ENCODE measurements at places on chromosomes 3 and 15.

DNA sequence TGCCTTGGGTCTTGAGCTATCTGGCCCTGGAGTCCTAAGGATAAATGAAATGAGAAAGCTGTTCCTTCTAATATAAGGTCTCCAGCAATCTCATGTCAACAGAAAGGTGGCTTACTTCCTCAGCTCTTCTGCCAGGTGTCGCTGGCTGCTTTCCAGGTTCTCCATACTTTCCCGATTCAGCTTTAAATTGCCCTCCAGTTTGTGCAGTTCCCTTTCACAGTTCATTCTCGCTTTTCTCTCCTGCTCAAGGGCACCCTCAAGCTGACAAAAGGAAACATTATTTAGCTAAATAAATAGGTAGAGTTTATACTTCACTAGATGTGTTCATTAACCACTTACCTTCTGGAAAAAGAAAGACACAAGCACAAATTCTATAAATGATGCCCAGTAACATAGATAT is 73.0 kb downstream of the MYH15 start:
- no peak for DNase-seq

DNA sequence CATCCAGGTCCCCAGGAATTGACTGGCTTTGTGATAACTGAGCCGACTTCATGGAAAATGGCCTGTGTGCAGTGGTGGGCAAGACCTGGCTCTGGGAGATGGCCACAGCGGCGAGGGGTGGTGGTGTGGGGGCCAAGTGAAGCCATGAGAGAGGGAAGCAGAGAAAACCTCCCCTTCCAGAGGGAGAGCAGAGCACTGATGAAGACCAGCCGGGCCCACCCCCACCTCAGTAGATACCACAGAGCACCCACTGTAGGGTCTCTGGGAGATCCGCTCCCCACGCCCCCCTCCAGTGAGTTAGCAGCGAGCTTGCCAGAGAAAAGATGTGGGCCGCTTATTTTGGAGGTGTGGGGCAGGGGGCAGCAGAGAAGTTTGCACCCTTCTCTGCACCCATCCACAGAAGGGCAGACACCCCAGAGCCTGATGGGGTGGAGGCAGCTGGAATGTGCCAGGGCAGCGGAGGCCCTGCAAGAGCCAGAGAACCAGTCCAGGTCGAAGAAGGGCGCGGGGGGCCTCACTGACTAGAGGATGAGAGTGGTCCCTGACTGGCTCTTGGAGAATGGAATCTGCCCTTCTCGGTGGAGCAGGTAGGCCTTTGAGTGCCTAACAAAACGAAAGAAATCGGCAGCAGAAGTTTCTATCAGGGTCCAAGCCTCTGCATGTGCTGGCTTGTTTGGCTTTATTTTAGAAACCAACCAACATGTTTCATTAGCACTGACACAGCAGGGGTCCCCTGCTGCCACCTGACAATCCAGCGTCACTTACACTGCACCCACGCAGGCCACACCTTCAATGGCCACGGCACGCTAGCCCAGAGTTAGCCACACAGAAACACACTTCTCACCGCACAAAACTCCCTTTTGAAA is 28.3 kb downstream of the MELTF start:
- DNase-seq: no peak

- DNase-seq: no peak
Measured at GRCh38 chr3:135103917-135104316, 308.9 kb downstream of the EPHB1 start.

DNA sequence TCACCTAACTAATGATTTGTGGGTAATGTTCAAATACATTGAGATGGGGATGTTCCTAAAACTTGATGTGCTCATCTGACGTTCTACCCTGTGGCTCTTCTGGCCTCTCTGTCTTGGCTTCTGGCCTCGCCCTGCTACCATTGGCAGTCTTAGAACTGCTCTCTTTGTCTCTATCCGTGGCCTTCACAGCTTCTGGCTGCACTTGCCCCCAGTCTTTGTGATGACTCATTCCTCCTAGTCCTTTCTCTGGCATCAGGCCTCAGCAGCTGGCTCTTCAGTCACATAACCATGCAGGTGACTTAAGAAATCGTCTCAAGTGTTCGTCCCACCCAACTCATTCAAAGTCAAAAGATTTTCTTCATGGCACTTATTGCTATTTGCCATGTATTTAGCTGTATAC is 188.1 kb downstream of the BBX start:
- no peak for DNase-seq

GRCh38 chr3:153052096-153052460 is 109.9 kb upstream of the RAP2B start:
- no peak for DNase-seq

DNA sequence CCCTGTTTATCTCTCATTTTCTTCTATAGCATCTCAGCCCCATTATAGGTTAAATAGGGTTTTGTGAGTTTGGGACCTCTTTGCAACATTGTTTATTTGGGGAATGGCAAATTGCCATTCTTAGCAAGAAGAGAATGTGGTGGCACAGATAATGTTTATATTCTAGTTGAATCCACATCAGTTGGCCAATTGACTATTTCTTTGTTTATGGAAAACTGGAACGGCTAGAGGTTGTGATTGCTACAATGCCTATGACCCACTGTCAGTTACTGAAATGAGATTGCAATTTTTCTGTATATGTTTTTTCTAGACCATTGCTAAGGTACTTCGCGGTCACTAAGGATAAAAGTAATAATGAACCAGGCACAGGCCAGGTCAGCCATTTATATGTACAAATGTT is 44.6 kb upstream of the CFAP20DC start:
- no peak for DNase-seq

GRCh38 chr3:181966393-181966792 is 254.7 kb downstream of the SOX2 start:
- DNase-seq: no peak

GRCh38 chr3:127485396-127486170 is 105.0 kb downstream of the TPRA1 start:
- no peak for DNase-seq

DNA sequence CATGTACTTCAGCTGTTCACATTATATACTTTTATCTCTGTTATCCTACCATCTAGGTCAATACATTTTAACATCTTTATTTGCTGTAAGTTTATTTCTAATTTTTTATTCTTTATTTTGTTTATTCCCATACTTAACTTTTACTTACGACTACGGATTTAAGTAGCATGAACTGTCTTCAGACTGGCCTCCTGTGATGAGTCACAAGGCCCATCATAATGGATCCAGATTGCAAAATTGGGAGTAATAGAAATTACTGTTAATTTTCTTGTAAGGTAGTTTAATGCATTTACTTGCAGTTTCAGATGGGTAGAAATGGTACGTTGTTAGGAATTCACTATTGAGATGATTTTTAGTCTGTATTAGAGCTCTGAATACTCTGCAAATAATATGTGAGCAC is 45.9 kb downstream of the PPARG start:
- no peak for DNase-seq

GRCh38 chr15:101439285-101439919 is 50.1 kb downstream of the PCSK6 start:
- no peak for DNase-seq

DNA sequence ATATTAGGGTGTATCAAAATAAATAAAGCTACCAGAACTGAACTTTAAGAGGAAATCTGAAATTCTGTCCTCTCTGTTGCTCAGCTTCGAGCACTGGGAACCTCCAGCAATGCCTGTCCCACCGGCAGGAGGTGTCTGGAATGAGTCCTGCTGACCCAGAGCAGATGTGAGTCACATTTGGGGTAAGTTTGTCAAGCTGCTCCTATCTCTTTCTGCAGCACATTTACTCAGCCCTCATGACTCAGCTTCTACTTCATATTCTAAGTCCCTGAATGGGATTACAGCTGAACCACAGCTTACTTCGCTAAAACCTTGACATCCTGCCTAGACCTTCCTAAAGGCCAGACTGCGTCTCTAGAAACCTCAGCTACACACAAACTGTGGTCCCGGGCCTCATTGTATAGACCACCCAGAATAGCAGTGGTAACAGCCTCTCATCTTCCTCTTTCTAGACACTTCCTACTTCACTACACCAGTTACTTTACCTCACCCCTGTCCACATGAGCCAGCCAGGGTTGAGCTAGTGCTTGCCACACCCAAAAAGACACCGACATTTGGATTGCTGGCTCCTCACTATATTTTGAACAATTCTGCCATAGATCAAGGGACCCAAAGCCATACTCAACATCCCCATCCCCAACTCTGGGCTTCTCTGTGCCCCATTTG is 109.6 kb upstream of the TMCO5A start:
- no peak for DNase-seq

- DNase-seq: no peak
Measured at GRCh38 chr3:123757281-123757940, 126.7 kb downstream of the MYLK start.

GRCh38 chr15:74844319-74845207 is 1.6 kb upstream of the ULK3 start:
- no peak for DNase-seq

DNA sequence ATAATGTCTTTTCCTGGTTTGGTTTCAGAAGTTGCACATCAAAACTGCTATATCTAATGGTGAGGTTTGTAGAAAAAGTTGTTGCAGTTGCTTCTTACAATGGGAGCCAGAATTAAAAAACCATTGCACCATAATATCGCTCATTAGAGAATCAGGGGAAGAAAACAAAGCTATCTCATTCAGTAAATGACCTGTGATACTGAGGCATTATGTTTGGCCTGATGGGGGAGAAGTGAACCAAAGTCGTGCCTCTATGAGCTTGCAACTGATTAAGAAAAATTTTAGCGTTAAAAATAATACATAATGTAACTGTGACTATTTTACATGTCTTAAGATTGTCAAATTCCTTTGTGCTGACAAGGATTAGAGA is 60.2 kb upstream of the ARHGEF26 start:
- DNase-seq: no peak

DNA sequence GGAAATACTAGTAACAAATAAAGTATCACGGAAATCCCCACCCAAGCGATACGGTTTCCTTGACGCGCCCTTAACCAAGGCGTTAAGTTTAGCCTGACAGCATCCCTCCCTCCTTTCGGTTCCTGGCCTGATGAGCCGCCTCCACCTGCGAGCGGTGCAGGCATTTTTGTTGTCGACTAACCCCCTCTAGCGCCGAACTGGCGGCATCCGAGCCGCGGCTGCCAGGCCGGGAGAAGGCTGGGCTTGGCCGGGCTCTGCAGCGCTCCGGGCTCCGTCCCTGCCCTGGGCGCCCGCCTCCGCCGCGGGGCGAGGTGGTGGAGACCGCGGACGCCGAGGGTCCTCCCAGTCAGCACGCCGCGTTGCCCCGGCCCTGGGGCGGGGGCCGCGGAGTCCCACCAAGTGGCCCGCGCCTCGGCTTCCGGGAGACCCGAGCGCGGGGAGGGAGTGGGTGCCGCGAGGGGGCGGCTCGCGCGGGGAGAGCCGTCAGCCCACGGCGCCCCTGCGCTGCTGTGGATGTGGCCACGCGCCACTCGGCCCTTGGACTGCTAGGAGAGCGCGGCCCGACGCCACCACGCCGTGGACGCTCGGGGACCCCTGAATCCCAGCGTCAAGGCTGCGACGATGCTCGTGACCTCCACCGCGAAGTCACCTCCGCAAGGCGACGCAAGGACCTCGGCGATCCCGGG is 1.1 kb upstream of the EPHA6 start:
- DNase-seq: peak; percentile 65

GRCh38 chr3:37494216-37494615 is 319.8 kb upstream of the LRRFIP2 start:
- DNase-seq: no peak

- DNase-seq: no peak
Measured at GRCh38 chr3:42088803-42089530, 2.2 kb upstream of the TRAK1 start.

DNA sequence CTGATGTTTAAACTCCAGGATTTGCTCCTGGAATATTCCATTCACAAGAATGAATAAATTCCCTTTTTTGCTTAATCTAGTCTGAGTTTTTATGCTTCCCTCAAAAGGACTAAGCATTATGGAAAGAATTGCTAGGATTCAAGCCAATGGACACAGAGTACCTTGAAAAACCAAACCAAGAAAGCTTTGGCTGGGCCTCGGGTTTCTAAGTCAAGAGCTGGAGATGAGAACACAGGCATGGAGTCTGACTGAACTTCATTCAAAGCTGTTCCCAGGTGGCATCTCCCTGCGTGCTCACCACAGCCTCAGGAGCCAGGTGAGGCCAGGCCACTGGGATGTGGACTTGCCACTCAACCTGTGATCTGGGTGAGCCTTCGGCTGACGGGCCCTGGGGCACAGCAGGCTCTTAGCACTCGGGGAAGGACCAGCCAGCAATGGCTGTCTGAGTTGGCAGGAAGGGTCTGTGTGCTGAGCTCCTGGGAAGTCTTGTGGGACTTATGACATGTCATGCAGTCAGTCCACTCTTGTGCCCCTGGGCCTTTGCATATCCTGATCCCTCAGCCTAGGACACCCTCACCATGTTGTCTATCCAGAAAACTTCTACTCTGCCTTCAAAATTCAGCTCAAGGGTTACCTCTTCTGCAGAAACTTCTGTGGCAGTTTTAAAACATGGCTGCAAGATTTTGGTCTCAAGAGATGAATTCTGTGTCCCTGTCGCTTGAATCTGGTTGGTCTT is 21.8 kb downstream of the CRABP1 start:
- DNase-seq: no peak

GRCh38 chr15:29476503-29477080 is 207.0 kb upstream of the NSMCE3 start:
- DNase-seq: no peak

GRCh38 chr15:91561371-91562100 is 292.0 kb upstream of the SLCO3A1 start:
- DNase-seq: no peak

GRCh38 chr3:172286548-172287148 is 161.6 kb downstream of the GHSR start:
- no peak for DNase-seq

DNA sequence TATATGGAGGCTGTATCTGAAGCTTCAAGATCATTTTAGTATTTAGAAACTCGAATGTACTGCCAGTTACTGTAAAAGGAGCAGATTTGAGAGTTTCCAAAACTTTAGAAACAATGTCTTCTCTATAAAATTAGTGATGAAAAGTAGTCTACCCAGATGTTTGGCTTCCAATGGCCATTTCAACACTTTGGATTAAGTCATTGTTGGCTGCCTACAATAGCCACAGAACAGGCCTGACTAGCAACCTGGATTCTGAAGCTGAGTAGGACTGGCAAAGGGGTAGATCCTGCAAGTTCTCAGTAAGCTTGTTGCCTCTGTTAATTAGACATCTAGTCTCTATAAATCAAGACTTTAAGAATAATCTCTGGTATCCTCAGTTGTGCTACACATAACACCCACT is 239.0 kb upstream of the KCNMB2 start:
- no peak for DNase-seq

- DNase-seq: no peak
Measured at GRCh38 chr3:59052803-59053411, 3.1 kb upstream of the CFAP20DC start.

All from activated CD4-positive, alpha-beta T cell treated with anti-CD3 and anti-CD28 coated beads, Interleukin-2, amount 50 U/mL, for 48 hours (primary cell).